H1 (cell line): ENCODE measurements at places on chromosomes 3 and 15. TPM values are rescaled to one million over a fixed set of nuclear protein-coding genes. Genes with fewer than 3 reads are reported as not detected.

DNA sequence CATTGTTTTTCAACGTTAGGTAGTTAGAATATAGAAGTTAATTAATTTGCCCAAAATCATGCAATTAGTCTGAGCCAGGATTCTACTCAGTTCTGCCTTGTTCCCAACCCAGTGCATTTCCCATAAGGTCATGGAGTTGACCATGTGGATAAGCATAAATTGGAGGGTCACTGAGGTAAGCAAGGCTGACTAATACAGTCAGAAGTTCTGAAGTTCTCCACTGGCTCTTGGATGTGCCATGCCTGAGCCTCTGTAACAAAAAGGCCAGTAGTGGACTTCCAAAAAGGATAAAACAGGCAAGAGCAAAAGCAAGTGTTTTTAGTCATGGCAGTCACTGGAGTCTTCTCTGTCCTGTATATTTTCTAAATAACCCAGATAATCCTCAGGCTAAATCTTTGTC, 124.4 kb upstream of the PHLDB2 start:
- no peak for DNase-seq

GRCh38 chr15:48109856-48110531, 10.8 kb upstream of the SLC24A5 start:
- no peak for DNase-seq

LAMB2 gene
- 107 and 112 TPM in 2 replicates for total RNA-seq

TM4SF18 gene
- total RNA-seq = 2.9 and 3.3 TPM in 2 replicates

GRCh38 chr15:80059786-80060355, 395 bp downstream of the ZFAND6 start:
- DNase-seq = no peak

DNA sequence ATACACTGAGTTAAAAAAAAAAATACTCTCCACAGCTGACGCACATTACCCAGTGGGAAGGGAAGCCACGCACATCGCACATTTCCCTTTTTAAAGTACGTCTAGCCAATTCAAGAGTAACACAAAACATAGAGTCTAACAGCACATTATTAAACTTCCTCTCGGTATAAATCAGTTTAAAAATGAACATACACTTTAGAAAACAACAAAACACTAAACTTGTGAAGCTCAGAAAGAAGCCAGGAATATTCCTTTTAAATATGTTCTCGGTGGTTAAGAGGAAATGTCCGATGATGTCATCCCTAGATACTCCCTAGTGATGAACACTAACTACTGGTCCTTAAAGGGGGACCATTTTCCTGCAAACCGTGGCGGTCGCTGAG, 721 bp downstream of the MYEF2 start:
- DNase-seq = no peak

EAF1 gene
- total RNA-seq = 26.8 and 28.0 TPM in 2 replicates

PP2D1 gene
- not detected in 2 replicates for total RNA-seq

GRCh38 chr3:172229462-172229861, 190.1 kb downstream of the FNDC3B start:
- no peak for DNase-seq

- DNase-seq = no peak
Observed at GRCh38 chr15:78625606-78626280, 4.9 kb upstream of the CHRNA3 start.

DNA sequence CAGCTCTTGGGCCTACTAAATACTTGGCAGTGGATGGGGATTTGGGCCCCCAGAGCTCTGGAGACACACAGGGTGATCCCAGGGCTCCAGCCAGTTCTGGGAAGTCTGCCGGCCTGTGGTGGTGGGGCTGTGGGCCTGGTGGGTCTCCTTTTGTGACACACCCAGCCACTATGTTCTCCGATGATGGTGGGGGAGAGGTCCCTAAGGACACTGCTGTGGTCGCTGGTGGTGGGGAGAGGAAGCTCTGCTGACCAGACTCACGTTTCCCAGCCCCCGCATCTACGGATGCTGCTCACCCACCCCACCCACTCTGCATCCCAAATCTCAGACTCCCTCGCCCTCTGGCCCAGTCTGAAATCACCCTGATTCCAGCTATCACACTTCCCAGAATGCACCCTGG, 396 bp downstream of the PLA2G4D start:
- DNase-seq = no peak

DNA sequence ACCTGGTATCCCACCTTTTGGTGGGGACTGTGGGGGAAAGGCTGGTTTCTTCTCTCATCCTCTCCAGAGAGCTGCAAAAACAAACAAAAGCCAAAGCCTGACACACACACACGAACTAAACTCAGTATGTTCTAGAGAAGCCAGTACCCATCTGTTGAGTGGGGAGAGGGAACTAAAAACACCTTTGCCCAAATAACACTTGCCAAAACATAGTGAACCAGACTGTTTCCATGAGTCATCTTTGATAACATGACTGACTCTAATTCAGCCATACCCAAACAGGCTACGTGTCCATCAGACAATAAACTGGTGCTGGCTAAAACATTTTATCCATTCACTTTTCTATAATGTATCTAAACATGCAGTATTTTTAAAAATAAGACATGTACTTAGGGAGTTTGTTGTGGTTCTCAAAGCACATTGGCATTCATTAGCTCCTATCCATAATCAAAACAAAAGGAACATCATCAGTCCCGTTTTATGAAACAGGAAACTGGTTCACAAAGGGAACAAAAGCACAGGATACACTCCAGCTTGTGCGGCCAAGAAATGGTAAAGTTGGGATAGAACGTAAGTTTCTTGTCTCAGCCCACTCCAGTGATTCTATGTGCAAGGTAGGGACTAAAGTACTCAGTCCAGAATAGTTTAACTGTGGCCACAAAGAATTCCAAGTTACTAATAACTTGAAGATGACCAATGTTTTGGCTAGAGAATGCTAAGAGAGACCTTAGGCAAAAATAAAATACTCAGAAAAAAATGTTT, 16.1 kb downstream of the LYSMD2 start:
- no peak for DNase-seq

IL17RD gene
- 41.3 and 48.9 TPM in 2 replicates for total RNA-seq

GRCh38 chr3:19342389-19342788, 194.1 kb downstream of the KCNH8 start:
- no peak for DNase-seq

WNT7A gene
- not detected in 2 replicates for total RNA-seq

- DNase-seq = no peak
Observed at GRCh38 chr15:70703096-70703878, 60.1 kb downstream of the UACA start.

- DNase-seq = no peak
Observed at GRCh38 chr3:122461806-122462205, 45.9 kb upstream of the WDR5B start.

DNA sequence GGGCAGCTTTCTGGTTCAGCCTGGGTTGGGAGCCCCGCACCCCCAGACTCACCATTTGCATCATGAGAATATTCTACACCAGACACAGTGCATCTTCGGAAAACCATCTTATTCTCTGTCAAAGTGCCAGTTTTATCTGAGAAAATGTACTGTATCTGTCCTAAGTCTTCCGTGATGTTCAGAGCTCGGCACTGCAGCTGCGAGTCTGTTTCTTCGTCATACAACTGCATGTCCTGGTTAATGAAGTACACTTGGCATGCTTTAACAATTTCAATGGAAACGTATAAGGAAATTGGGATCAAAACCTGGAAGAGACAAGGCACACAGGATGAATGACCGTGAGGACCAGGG, 141.5 kb downstream of the ATP10A start:
- no peak for DNase-seq

GREM1 gene
- 0.57 and 1.1 TPM in 2 replicates for total RNA-seq

GRCh38 chr15:70050970-70051369, 46.7 kb downstream of the TLE3 start:
- DNase-seq = no peak

DNA sequence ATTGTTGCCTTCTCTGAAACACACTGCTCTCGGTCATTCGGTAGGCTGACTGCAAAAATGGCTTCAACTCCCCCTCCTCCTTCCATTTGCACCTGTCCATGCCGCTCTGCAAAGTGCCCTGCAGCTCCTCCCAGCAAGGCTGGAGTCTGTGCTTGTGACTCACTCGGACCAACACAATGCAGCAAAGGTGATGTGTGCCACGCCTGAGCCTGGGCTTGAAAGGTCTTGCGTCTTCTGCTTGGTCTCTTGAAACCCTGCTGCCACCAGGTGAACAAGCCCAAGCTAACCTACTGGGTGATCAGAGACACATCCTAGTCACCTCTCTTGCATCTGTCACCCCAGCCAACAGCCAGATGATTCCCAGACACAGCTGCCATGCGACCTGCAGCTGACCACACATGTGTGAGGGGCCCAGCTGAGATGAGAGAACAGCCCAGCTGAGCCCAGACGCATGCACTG, 71.1 kb downstream of the MGLL start:
- DNase-seq = no peak

GRCh38 chr15:26449291-26449690, 323.6 kb downstream of the GABRB3 start:
- DNase-seq = peak; percentile 53

GRCh38 chr3:185200639-185201038, 47.8 kb upstream of the C3orf70 start:
- DNase-seq = no peak

DNA sequence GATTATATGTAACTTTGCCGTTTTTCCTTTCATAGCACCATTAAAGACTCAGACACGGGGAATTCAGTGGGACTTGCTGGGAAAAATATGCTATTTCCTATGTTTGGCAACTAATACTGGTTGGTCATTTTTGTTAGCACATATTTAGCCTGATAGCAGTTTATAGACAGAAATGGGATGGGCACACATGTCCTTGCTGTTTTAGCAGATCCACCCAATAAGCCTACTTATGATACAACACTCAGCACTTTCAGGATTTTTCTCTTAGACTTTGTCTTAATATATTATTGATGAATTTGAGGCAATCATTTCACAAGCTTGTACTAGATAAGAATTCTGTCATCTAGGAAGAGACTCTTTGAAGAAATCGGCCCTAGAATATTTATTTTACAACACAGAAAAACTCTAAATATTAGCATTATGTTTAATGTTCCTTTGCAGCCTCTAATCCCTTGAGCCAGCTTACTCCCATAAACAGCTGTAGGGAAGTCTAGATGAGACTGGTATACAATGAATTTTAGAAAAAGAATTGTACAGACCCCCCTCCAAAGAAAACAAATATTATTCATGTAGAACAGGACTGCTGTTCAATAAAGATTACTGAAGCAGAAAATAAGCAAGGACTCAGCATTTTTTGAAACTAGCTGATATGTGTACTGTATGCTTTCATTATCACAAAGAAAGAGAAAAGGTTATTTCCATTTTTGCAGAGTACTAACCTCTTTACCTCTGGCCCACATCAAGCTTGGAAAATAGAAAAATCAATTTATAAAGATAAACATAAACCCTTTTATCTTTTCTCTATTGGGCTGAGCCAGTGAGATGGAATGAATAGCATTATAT, 656.8 kb upstream of the SGO1 start:
- DNase-seq = no peak

SH2D7 gene
- total RNA-seq = not detected in 2 replicates

- DNase-seq = no peak
Observed at GRCh38 chr3:71910108-71910507, 125.2 kb upstream of the PROK2 start.

SUSD5 gene
- total RNA-seq = 3.3 and 3.9 TPM in 2 replicates

DNA sequence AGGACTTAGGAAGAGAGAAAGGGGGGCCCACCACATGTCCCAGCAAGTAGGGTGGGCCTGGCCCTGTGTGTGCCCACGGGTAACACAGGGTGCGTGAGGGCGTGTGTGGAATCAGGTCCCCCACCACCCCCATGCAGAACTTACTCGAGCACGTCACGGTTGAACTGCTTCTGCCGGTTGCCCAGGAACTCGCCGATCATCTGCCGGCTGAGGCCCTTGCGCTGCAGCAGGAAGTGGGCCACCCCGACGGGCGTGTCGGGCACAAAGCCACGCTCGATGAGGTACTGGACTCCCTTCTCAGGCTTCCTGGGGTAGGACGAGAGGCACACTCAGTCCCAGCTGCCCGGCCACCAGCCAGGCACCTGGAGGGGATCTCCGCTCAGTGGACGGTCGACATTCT, 83.1 kb upstream of the RPL32 start:
- no peak for DNase-seq

DNA sequence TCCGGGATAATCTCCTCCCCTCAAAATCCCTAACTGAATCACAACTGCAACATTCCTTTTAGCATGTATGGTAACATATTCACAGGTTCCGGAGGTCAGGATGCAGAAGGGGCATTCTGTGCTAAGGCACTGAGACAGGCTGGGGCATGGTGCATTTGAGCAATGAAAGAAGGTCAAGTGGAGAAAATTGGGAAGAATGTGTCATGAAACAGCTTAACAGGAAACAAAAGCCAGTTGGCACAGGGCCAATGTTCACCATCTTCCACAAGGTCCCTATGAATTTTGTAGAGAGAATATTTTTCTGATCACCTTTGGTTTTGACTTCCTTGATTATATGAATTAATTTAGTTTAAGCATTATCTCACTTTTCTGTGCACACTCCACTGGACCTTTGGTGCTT, 587.7 kb upstream of the NR2F2 start:
- DNase-seq = no peak

CRYGS gene
- total RNA-seq = 0.90 and 1.8 TPM in 2 replicates

DNA sequence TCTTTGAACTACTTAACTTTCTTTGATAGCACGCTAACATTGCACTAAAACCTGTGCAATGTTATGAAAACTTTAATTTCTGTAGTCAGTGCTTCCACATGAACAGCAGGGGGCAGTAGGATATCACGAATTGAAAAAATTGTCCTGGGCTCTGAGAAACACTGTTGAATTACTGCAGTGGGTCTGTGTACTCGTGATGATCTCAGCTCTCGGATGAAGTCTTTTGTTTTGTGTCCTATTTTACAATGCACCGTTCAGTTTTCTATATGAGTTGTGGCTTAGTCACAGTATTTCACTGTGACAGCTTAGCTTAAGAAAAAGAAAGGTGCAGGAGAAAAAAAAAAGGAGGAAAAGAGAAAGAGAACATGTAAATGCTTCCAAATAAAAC, 141.3 kb upstream of the CCDC54 start:
- no peak for DNase-seq

- DNase-seq = no peak
Observed at GRCh38 chr3:137349557-137350348, 392.0 kb downstream of the IL20RB start.

ASB14 gene
- not detected in 2 replicates for total RNA-seq

DNA sequence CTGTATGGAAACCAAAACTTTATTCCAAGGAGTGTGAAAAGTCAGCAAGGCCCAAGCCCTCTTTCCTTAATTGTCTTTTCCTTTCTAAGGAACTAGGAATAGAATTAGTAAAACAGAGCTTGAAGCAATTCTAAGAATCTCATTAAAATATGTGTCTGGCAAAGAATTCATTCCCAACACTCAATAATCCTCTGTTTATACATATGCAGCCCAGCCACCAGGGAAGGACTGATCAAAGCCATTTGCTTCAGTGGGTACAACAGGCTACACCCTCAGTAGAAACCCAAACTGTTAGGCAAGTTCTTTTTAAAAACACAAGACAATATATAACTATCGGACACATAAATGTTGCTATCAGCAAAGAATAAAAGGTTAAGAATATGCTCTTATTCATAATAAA, 266.9 kb downstream of the ERC2 start:
- no peak for DNase-seq

GRCh38 chr3:151816091-151816604, 2.2 kb downstream of the AADAC start:
- DNase-seq = no peak

DNA sequence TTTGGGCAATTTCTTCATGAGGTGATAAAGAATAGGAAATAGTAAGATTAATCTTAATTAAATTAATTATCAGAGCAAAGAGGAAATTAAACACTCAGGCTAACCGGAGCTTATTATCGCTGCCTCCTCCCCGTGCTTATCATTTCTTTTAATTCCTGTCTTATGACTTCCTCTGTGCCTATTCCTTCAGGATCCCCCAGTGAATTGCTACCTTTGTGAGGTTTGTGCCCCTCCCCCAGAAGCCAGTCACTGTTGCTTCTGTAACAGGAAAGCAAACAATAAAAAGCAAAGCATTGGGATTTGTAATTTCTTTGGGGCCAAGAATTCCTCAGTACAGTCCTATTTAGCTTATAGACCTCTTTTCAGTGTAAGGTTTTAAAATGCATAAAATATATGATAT, 164.5 kb downstream of the CADPS start:
- no peak for DNase-seq
